MG63 (cell line): ENCODE measurements at places on chromosomes 13 and 19. TPM values are rescaled to one million over a fixed set of nuclear protein-coding genes. Genes with fewer than 3 reads are reported as not detected.

GPR18 gene
- total RNA-seq: not detected in 2 replicates

LGI4 gene
- 0.76 TPM in 1 of 2 replicates, not detected in the other for total RNA-seq

CACNG8 gene
- total RNA-seq: 0.05 TPM in 1 of 2 replicates, not detected in the other

IL17D gene
- 2.2 and 3.4 TPM in 2 replicates for total RNA-seq

ZNF331 gene
- 2.6 and 11.9 TPM in 2 replicates for total RNA-seq

NXNL1 gene
- total RNA-seq: not detected in 2 replicates

RASIP1 gene
- 0.72 TPM in 1 of 2 replicates, not detected in the other for total RNA-seq

IGFL2 gene
- not detected in 2 replicates for total RNA-seq

NPAS1 gene
- total RNA-seq: 0.33 TPM in 1 of 2 replicates, not detected in the other

DBP gene
- total RNA-seq: 9.3 and 14.5 TPM in 2 replicates

SPIB gene
- total RNA-seq: not detected in 2 replicates

DDA1 gene
- 9.1 and 11.6 TPM in 2 replicates for total RNA-seq

CEACAM8 gene
- total RNA-seq: not detected in 2 replicates

ATXN8OS gene
- not detected in 2 replicates for total RNA-seq

IL12RB1 gene
- total RNA-seq: not detected in 2 replicates

DNA sequence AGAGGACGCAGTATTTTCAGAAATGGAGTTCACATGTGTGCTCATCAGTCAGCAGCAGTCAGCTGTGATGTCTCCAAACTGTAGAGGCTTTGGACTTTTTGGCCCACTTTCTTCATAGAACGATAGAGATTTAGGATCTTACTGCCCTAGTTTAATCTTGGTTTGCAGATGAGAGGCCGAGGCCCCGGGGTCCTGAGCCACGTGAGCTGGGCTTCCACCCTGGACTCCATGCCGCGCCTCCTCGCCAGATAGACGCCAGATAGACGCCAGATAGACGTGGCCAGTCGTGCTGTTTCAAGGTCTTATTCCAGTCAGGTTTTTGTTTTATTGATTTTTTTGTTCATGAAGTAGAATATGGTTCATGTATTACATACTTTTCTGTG is 11.7 kb upstream of the MCF2L start:
- DNase-seq: no peak

GRCh38 chr19:16454351-16454918 is 17.3 kb downstream of the EPS15L1 start:
- DNase-seq: no peak

DNA sequence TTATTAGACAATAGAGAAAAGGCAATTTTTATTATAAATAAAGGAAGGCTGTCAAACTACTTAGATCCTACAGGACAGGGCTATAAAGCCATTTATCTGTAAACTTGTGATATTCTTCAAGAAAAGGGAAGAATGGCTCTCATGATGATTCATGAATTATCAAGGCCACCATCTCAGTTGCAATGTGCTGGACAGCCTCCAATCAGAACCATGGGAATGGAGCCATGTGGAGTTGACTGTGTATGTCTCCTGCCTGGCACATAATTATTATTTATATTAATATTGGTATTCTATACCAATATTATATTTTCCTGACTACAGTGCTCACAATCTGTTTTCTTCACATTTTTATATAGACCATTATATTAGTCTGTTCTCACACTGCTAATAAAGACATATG is 560.5 kb upstream of the MIR17HG start:
- no peak for DNase-seq

- DNase-seq: no peak
Observed at GRCh38 chr19:39301021-39301420, 4.8 kb downstream of the IFNL1 start.

GRCh38 chr19:41521931-41522555 is 53.9 kb upstream of the CEACAM21 start:
- DNase-seq: no peak

- no peak for DNase-seq
Observed at GRCh38 chr13:60282186-60282585, 114.8 kb upstream of the TDRD3 start.

DNA sequence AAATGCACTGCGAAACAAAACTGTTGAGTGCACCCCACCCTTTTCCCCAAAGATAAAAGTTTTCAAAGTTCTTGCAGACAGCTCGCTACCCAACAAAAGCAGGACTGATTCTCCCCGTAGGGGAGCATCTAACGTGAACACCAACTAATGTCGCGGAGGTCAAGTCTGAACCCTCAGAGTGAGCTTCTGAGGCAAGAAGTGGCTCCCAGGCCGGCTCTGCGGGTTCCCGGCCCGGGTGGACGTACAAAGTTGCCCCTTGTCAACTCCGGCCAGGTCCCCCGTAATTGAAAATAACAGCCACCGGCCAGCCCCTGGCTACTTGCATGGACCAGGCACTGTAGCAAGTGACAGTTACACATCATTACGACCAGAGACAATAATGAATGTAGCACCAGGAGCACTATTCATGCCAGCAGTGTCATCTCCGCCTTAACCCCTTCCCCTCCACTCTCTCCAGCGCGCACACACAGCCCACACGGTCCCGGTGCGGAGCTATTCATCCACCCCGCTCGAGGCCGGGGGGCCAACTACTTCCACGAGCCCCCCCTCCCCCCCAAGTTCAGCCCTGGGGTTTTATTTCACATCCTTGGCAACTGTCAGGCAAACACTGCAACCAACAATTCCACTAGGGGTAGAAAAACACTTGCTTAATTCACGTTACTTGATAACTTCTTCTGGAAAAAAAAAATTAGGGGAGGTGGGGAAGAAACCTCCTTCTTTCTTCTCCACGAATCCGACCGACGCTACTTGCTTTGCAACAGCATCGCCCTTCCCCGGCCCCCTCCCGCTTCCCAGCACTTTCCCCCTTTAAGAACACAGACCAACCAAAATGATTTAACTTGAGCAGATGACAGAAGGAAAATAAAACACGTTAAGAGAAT is 1.2 kb downstream of the KLF12 start:
- peak; percentile 1 for DNase-seq

DNA sequence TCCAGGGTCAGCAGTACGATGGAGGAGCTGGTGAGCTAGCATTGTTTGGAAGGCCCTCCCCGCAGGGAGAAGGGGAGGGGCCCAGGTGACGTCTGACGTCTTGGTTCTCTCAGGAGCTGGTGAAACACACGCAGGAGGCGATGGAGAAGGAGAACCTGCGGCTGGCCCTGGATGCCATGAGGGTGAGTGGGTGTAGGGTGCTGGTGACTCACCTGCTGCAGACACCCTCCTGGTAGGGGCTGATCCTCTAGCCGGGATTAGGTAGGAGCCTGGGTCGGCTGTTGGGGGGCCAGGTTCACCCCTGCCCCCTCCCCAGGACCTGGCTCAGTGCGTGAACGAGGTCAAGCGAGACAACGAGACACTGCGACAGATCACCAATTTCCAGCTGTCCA is 55.8 kb downstream of the VAV1 start:
- peak; percentile 4 for DNase-seq

DNA sequence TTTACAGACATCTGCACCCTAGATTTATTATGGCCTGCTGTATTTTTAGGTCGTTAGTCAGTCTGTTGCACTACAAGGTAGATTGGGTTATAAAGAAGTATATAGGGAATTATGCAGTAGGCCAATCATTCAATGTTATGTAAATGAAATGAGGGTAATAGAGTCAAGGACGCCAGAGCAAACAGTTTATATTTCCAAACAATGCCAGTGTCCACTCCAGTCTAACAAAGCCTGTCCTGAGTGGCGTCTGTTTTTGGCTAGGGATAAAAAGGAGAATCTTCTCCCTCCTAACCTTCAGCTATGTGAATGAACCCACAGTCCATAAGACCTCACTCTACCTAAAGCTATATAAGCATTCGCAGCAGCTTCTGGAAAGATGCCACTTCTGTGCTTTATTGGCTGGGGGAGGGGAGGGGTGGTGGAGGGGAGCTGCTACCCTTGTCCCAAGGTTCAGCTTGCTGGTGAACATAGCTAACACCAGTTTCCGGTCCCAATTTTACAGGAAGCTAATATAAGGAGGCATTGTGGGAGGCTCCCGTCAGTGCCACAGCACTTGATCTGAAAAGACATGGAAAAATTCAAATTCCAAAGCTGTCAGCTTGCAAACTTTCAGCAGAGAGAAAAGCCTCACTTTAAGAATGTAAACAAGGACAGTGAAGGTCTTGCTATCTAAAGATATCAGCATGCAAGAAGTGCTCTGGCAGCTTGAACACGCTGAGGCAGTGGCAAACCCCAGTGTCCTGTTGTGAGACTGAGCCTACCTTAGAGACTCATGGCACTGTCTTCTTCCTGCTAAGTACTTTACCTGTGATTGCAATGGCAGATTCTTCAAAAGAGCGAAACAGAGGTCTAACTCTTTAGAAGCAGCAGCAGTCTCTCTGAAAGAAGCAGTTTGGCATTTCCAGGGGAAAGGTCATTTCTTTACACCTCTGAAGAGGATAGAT is 369.9 kb downstream of the PCDH9 start:
- DNase-seq: no peak

GRCh38 chr19:48713041-48713863 is 6.3 kb downstream of the MAMSTR start:
- DNase-seq: no peak

- no peak for DNase-seq
Observed at GRCh38 chr13:99385940-99386339, 78.7 kb upstream of the GPR183 start.

GRCh38 chr19:3851254-3852176 is 17.3 kb downstream of the ZFR2 start:
- peak; percentile 34 for DNase-seq

GRCh38 chr13:99220199-99220935 is 19.7 kb downstream of the UBAC2 start:
- DNase-seq: no peak

- DNase-seq: no peak
Observed at GRCh38 chr19:39419003-39419402, 6.5 kb downstream of the PLEKHG2 start.

- no peak for DNase-seq
Observed at GRCh38 chr19:48203222-48203793, 32.8 kb downstream of the ZSWIM9 start.
